Foreskin fibroblast (primary cell): ENCODE measurements at places on chromosomes 5 and 9.

- no peak for DNase-seq
Measured at GRCh38 chr5:57504357-57504756, 21.7 kb upstream of the ACTBL2 start.

- DNase-seq, result no peak
Measured at GRCh38 chr5:139757727-139758509, 37.7 kb upstream of the PSD2 start.

GRCh38 chr5:16383544-16384052, 82.0 kb downstream of the ZNF622 start:
- no peak for DNase-seq

- DNase-seq, result peak; percentile 16
Measured at GRCh38 chr5:140671472-140672125, 1.8 kb downstream of the DND1 start.

DNA sequence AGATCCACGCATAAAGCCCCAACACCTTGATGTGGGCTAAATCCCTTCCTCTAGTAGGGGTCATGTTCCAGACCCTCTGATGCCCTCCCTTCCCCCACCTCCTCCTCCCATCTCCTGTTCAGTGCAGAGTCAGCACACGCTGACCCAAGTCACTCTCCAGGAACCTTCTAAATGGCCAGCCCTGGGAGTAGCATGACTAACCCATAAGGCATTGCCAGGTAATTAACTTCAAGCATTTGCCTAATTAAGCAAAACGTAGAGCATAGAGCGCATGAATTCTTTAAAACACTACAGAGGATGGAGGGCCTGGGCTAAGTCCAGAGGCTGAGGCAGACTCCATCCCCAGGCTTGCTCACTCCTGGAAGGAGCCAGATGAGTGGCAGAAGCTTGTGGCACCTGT, 276.3 kb upstream of the MSX2 start:
- DNase-seq, result no peak

GRCh38 chr5:14168793-14169262, 25.7 kb downstream of the TRIO start:
- no peak for DNase-seq

DNA sequence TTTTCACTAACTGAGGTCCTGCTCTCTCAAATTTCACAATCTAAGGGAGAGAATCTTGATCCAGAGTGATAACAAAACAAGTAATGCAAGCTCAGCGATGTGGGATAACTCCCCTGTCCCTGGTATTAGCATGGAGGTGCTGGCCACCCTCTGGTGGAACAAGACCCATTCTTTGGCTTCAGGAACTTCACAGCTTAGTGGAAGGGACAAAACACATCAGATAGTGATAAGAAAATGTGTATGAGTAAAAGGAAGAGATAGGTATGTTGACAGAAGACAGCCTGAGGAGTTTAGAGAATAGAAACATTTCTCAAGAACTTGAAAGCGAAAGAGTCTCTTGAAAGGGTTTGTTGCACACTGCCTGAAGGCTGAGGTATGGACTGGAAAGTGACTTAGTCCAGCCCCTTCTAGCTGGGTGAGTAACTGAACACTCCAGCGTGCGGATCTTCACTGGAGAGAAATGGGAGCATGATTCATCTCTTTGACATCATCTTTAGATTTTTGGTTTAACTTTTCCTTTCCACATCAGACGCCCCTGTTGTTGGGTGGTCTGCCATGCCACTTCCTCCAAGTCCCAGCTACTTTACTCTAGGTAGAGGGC, 25.4 kb upstream of the ZSWIM6 start:
- DNase-seq, result peak; percentile 56

DNA sequence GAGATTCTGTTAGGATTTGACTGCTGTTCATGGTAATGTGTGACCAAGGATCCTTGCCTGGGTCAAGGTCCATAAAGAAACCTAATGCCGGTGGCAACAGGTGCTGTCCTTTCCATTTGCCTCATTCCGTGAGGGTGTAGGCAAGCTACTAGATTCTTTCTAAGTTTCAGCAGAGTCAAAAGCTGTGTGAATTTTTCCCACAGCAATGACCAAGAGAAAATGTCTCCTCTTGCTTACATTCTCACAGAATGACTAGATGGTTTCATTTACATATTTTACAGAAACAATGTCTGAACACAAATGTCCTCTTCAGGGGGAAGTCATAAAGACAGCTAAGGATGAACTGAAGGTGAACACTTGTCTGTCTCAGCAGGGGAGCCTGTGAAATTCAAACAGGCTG, 75.3 kb upstream of the SV2C start:
- no peak for DNase-seq

GRCh38 chr9:122348288-122348777, 22.5 kb upstream of the PTGS1 start:
- no peak for DNase-seq

DNA sequence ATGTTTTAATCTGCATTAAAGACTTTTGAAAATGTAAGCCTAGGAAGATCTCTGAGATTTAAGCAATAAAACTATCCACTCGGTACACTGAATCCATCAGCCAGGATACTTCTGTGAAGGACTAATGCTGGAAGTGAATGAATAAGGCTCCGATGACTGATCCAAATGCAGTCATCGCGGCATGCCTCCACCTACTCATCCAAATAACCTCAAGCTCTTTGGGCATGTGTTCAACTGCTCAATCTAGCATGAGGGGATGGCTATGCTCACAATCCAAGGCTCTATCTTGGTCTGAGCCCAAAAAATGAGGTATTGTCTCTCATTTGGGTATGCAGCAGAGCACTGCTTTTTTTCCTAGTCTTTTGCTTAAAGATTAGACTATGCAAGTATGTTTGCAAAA, 19.2 kb downstream of the MARCHF3 start:
- peak; percentile 76 for DNase-seq

- DNase-seq, result no peak
Measured at GRCh38 chr9:128735373-128735772, 11.4 kb upstream of the ZDHHC12 start.

- peak; percentile 14 for DNase-seq
Measured at GRCh38 chr9:92404042-92404836, at the start of gene OGN. TSS of gene OGN (minus strand) at chr9:92404578. CDS start at chr9:92403407, 1,171 bp downstream.

- peak; percentile 68 for DNase-seq
Measured at GRCh38 chr9:35748858-35749514, at the start of the genes GBA2 and RGP1. TSS of gene GBA2 (minus strand) at chr9:35749228. CDS start at chr9:35748704, 524 bp downstream. TSS of gene RGP1 (plus strand) at chr9:35749287. CDS start at chr9:35749756, 469 bp downstream.

DNA sequence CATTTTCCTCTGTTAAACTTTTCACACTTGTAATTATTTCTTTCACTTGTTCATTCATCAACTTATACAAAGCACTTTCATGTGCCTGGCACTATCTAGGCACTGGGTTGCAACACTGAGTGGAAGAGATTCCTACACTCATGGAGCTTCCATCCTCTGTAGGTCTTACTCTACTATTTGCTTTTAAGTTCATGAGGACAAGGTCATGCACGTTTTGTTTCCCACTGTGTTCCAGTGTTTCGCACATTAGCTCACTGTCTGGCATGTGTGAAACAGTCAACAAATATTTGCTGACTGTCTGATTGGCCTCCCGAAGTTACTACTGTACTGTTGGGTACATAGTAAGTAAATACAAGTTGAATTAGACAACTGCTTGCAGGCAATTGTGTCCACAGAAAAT, 87.9 kb upstream of the IFNK start:
- DNase-seq, result no peak
